ENCODE measurements at places on chromosomes 1 and 21.

DNA sequence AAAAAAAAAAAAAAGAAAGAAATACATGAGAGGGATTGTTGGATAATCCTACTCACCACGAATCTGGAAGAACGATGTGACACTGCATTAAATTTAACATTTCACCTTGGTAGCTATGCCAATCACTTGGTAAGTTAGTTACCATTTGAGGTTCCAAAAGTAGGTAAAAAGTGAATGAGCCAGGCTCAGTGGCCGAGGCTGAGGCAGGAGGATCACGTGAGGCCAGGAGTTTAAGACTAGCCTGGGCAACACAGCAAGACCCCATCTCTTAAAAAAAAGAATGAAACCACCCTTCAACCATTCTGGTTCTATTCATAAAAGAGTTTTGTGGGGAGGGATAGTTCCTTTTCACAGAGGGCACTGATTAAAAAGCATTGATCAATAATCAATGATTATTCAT is 133.6 kb downstream of the ADSS2 start:
- DNase-seq, result no peak

GRCh38 chr1:55063577-55063942 is 24.2 kb downstream of the PCSK9 start:
- DNase-seq, result no peak

- DNase-seq, result no peak
These were observed 36.4 kb downstream of the ZNF684 start for GRCh38 chr1:40567825-40568224.

DNA sequence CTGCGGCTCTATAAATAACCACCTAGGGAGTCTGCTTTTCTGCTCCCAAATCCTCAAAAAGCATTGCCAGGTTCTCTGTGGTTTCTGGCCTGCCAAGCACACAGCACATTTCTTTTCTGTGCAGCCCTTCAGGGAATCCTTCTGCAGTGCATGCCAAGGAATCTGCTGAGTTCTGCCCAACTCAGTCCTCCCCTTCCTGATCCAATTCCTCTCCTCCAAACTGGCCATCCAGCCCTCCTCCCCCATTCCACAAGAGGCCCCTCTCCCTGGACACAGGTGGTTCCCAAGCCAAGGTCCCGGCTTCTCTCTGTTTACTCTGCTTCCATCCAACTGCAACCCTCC is 61.8 kb downstream of the HIVEP3 start:
- no peak for DNase-seq

GRCh38 chr1:104878203-104878909 is 1128.7 kb downstream of the AMY1C start:
- peak; percentile 86 for DNase-seq

- DNase-seq, result peak; percentile 60
These were observed 92.9 kb upstream of the SOD1 start for GRCh38 chr21:31566611-31567010.

DNA sequence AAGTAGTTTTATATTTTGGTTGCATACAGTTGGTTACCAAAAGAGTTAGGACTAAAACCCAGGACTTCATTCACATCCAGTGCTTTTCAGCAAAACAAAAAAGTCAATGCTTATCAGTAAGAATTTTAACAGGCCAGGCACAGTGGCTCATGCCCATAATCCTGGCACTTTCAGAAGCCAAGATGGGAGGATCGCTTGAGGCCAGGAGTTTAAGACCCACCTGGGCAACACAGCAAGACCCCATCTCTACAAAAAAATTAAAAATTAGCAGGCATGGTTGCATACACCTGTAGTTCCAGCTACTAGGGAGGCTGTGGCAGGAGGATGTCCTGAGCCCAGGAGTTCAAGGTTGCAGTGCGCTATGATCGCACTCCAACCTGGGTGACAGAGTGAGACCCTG is 47.3 kb downstream of the AKT3 start:
- DNase-seq, result no peak

- DNase-seq, result no peak
These were observed 3.3 kb downstream of the IFNGR2 start for GRCh38 chr21:33406493-33406892.

DNA sequence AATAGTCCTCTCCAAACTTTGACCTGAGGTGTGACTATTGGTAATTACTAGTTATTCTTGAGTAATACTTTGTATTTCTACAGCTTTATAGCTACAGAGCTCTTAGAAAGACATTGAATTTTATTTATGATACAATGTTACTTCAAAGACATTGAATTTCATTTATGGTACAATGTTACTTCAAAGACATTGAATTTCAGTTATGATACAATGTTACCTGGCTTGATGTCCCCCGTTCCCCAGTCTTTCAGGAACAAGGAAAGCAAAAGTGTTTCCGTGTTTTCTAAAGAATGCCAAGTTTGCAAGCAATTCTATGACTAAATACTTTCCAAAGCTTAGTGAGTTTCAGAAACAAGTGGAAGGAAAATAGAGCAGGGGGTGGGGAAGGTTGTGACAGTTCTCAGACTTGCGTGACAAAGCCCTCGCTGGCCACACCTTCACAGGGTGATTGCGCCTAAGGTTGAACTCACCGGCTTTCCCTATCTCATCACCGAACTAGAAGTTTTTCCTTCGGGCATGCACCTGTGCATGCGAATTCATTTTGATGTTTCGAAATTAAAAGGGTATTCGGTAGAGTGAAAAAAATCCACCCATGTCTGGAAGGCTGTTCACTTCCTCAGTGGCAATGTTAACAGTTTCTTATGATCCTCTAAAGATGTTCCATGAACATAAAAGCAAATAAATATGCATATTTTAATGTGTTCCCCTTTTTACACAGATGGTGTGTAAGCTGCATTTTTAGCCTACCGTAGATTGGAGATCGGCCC is 909 bp upstream of the PAXBP1 start:
- no peak for DNase-seq

DNA sequence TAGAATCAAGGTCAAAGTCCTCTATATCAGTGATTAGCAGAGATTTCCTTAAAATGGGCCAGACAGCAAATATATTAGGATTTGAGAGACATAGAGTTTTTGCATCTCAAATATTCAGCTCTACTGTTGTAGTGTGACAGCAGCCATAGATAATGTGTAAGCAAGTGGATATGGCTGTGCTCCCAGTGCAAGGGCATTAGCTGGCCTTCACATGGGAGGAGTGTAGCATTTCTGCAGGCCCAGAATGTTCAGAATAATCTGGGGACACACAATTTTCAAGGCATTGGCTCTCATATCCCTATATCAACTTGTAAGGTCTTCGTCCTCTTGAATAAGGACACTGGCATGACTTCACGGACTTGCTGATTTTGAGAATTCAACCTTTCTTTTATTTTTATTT is 402.3 kb upstream of the ADAMTS5 start:
- DNase-seq, result no peak

DNA sequence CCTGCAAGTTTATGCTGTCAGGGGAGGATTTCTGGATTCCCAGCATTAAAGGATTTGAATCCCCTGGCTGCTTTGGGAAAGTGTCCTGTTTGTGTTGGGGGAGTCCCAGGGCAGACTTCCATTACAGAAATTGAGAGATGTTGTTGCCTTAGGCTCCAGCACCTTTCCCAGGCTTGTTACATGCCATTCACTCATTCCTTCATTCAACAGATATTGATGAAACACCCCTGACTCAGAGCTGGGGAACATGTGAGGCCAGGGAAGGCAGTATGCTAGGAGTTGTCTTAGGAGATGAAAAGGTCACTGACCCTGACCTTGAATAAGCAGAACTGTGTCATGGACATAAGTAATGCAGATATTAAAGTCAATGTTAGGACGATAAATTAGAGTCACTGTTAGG is 161.7 kb downstream of the NTMT2 start:
- no peak for DNase-seq

DNA sequence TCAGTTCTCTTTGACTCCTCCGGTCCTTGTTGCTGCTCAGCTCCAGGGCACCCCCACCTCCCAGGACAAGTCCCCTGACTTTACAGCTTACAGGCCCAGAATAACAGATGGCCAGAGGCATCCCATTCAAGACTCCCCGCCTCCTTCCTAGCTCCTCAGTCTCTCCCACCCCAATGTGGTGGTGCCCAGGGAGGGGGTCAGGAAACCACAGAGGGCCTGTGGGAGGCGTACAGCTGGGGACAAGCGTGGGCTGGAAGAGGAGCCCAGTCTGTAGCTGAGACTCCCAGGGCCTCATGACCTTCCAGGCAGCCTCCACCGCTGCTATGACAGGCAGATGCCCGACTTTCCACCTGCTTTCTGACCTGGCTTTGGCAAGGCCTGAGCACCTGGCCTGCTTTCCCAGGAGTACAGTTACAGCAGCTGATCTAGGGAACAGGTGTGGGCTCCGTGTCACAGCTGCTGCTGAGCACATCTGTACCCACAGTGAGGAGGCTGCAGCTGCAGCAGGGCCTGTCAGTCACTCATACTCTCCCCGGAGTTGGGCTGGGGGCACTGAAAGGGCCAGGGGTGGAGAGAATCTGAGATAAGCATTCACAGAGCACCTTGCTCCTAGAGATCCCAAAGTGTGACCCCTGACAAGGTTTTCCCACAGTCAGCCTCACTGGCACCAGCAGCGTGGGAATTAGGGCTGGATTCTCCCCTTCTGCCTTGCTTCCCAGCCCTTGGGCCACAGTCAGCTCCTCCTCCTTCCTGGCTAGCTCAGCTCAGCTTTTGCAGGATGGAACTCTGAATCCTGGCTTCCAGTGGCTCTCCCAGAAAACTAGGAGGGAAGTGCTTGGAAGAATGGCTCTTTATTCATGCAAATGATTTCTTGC is 7.1 kb upstream of the NAV1 start:
- DNase-seq, result no peak

- DNase-seq, result no peak
These were observed 50.5 kb upstream of the PRRC2C start for GRCh38 chr1:171434717-171435346.

- DNase-seq, result no peak
These were observed 98.1 kb upstream of the GUCA2B start for GRCh38 chr1:42055061-42055460.

DNA sequence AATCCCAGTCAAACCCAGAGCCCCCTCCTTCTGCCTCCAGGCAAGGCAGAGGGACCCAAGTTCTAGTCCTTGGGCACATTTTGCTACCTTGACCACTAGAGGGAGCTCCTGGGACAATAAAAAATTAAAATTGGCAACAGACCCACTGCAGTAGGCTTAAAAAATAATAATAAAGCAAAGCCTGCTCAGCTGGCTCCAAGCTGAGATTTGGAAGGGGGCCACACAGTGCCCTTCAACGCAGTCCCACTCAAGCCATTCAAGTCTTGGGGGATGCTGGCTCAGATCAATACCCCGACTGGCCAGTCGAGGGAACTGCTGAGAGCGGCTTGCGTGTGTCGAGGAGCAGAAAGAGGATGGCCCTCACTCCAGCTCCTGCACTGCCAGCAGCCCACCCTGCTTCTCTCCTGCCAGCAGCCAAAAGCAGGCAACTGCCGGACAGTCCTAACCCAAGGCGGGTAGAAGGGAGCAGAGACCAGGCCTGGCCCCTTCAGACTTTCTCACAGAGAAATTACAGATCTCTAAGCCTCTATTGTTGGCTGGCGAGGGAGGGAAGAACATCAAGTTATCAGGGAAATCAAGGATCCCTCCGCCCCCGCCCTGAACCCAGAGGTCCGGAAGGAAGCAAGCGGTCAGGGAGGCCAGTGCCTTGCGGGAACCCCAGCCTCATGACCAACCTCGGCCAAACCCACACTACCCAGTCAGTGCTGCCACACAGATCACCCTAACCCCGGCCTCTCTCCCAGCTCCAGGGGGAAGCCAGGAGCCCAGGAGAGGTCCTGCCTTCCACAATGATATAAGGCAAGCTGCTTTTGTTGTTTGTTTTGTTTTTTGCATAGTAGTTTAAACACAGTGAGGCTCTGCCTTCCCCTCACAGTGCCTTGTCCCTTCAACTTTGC is 4.9 kb upstream of the ALDH4A1 start:
- peak; percentile 86 for DNase-seq

DNA sequence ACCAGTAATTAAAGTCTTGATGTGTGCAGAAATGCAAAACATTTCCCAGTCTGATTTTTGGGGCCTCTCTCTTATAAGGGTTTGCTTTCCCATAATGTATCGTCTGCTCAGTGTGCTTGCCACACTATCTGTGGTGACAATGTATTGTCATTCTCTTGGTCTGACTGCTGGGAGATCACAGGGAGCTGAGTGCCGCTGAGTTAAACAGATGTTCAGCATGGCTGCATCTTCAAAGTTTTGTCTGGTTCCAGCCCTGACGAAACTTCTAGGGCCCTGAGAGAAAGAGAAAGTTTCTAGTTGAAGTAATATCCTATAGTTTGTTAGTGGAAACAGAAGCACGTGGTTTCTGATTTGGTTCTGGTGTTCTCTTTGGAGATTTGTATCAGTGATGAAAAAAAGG is 42.6 kb downstream of the DNM3 start:
- DNase-seq, result no peak

DNA sequence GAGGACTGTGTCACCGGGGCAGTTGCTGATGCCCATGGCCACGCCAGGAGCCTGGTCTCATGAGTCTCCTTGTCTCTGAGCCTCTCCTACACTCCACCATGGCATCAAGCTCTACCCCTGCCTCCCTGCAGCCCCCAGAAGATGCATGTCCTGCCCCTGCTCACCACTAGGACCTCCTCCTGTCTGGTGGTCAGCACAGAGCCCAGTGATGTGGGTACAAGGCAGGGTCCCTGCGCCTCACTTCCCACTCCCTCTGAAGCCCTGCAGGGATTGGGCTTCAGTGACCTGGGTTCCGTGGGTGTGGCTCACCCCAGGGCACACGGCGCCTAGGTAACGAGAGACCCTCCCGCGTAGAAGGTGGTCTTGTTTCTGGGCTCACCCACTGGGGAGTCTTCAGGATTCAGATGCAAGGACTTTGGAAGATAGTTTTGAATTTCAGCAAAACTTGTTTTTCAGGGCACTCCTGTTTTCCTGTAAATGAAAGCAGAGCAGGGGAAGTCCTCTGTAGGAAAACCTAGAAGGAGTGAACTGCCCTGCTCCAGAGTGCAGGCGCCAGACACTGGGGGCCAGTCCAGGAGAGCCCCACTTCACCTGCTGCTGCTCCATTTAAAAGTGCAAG is 2.8 kb downstream of the COL18A1 start:
- peak; percentile 73 for DNase-seq

GRCh38 chr1:40185951-40186864 is 25.0 kb downstream of the RLF start:
- DNase-seq, result no peak

GRCh38 chr1:2127187-2128145 is 67.1 kb downstream of the FAAP20 start:
- DNase-seq, result no peak

DNA sequence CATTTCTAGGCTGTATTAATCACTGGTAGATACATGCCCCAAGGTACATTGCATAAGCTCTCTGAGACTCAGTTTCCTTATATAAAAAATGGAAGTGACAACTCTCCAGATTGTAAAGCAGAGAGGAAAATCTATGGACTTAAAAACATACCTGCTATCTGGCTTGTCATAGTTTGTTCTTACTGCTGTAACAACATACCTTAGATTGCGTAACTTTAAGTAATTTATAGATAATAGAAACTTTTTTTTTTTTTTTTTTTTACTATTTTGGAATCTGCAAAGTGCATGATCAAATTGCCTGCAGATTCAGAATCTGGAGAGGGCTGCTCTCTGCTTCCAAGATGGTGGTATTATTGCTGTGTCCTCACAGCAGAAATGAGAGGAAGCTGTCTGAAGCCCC is 827.7 kb upstream of the BRINP3 start:
- DNase-seq, result no peak

DNA sequence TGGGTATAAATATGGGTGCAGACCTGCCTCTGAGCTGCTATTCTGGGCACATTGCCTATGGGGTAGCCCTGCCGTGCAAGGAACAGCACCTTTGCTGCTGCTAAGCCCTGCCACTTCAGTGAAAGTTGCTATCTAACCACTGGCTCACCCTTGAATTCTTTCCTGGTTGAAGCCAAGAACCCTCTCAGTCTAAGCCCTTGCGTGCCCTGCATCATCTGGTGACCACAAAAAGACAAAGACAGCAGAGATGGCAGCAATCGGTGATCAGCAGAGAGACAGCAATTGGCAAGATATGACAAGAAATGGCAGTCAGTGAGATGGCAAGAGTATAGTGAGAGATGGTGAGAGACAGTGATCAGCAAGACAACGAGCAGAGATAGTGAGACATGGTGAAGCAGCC is 418.3 kb downstream of the MATN1 start:
- DNase-seq, result no peak
